A549 (cell line): ENCODE measurements at places on chromosomes 1 and 21.

GRCh38 chr1:235902677-235903542 lies 36.2 kb upstream of the LYST start:
- DNase-seq: peak; percentile 55

- no peak for DNase-seq
Measured at GRCh38 chr1:116945996-116946395, 36.3 kb downstream of the PTGFRN start.

DNA sequence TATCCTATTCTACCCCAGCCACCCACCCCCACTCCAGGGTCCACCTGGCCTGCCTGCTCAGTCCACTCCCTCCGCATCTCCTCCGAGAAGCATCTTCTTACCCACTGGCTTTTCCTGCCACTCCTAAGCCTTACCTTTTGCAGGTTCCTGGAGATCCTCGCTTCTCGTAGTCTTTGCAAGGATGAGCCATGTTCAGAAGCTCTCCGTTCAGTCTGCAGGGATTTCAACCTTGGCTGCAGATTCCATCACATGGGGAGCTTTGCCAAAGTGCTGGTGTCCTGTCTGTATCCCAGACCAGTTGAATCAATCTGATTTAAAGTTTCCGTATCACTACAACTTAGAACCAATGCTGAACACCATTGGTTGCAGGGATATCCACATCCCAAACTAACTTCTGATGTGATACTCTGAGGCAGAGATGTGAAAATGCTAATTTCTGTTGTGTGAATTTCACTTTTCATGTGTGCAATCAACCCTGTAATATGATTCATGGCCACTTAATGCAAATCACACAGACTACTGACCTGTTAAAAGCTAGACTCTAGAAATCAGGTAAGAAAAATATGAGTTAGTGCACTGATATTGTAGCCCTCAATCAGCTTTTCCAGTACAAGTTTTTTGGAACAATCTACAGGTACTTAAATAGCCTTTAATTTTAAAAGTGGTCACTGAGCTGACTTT lies 61.9 kb downstream of the CAPN2 start:
- no peak for DNase-seq

- no peak for DNase-seq
Measured at GRCh38 chr1:112061056-112061455, 71.6 kb upstream of the KCND3 start.

DNA sequence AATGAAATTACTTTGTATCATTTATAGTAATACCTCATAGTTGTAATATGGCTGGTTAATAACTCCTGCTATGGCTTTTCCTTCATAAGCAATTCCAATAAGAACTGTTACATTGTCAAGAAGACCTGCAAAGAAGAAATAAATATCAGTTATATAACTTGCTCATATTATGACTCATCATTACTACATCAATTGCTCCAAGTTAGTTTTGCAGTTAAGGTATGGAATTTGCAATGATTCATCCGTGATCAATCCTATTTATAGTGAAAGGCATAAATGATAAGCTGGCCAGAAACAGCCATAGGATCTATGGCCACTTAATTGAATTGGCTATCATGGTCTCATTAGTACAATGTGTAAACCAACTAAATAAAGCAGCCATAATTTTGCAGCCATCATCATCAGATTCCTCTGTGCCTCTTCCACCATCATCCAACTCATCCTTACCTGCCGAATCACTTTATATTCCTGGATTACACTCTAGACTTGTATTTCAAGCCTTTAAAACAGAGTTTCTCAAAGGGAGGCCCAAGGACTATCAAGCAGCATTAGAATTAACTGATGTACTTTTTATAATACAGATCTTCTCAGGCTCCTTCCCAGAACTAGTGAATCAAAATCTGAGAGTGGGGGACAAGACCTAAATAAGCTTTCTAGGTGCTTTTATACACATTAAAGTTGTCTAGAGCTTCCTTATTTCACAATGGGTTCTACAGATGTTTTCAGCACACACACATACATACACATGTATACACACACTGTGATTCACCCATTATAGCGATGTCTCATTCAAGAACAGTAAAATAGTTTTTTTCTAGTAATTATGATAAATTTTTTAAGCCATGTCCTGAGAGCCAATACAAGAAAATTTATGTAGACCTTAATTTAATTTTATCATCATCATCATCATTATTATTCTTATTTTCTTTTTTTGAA lies 21.2 kb upstream of the EPRS1 start:
- DNase-seq: no peak

- no peak for DNase-seq
Measured at GRCh38 chr21:42847051-42847707, 32.2 kb downstream of the WDR4 start.

GRCh38 chr1:214552174-214552608 lies 789 bp upstream of the PTPN14 start:
- DNase-seq: peak; percentile 59

DNA sequence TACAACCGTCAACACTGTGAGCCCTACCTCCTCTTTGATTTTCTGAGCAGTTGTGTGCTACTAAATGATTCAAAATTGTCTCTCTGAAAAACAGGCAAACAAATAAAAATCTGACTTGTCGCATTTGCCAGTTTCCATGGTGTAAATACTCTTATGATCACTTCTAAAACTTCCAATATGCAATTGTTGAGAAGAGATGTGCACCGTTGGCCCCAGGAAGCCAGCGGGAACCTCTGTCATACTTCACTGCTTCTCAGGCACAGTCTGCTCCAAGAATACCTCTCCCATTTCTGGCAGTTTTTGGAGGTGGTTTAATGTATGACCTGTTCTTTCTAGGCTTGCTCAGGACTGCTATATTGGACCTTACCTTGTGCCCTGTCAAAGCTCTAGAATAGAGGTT lies 196.0 kb upstream of the NCAM2 start:
- no peak for DNase-seq

GRCh38 chr1:101392552-101392951 lies 155.7 kb downstream of the S1PR1 start:
- DNase-seq: no peak

GRCh38 chr1:182485861-182486260 lies 35.9 kb downstream of the RGSL1 start:
- DNase-seq: no peak

DNA sequence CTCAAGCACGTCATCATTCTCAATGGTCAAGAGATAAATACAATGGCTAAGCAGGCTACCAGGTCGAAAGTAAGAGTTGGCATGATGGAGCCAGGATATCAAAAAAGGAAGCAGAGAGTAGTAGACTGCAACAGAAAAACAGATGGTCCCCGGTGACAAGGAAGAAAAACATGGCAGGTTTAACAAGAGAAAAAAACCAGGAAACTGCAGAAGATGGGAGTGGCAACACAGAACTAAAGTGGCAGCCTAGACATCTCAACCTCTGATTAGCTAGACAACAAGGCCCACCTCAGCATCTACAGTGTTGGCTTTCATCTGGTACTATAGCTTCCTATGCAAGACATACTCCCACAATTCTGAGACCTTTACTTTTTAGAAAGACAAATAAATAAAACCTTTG lies 3.1 kb downstream of the UBR4 start:
- no peak for DNase-seq

GRCh38 chr1:87957331-87957730 lies 628.7 kb downstream of the LMO4 start:
- no peak for DNase-seq

DNA sequence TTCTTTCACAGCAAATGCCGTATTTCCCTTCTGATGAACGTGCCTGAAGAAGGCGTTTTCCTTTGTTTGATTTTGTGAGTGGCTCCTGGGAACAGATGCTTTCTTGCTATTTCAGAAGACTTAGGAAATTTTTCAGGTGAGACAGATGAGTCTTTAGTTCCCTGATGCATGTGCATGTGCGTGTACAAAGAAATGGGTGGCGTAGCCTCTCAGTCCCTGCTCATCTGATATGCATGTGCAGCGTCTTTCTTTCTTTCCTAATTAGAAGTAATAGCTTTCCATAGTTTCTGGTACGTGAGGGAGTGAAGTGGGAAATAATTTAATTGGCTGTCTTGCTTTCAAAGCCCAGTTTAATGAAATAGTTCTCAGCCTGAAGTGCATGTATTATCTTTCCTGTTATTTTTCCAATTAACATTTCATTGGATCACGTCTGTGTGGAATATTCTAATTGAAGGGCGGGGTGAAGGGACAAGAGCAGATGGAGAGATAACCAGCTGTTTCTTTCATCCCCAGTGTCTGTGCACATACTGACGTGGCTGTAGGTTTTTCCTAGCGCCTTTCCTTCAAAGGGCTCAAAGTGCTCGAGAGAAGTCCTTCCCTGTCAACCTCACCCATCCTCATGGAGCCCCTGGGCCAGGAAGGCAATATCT lies 104.3 kb downstream of the FAM78B start:
- DNase-seq: no peak

- peak; percentile 75 for DNase-seq
Measured at GRCh38 chr1:45583666-45584350, at the start of gene NASP. Gene NASP, plus strand, starts transcription at chr1:45584041. Its CDS starts 106 bp downstream, at chr1:45584147.

- DNase-seq: no peak
Measured at GRCh38 chr1:116763116-116763786, 9.0 kb downstream of the CD2 start.

DNA sequence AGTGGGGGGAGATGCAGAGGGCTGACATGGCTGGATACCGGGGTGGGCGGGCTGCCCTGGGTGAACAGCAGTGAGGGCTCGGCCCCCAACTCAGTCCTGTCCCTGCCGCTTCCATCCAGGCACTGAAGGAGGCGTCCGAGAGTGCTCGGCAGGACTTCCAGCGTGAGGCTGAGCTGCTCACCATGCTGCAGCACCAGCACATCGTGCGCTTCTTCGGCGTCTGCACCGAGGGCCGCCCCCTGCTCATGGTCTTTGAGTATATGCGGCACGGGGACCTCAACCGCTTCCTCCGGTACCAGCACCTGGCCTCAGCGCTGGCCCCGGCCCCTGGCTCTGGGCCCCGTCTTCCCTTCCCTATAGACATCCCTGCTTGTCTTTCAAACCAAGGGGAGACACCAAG lies 15.6 kb downstream of the NTRK1 start:
- no peak for DNase-seq

DNA sequence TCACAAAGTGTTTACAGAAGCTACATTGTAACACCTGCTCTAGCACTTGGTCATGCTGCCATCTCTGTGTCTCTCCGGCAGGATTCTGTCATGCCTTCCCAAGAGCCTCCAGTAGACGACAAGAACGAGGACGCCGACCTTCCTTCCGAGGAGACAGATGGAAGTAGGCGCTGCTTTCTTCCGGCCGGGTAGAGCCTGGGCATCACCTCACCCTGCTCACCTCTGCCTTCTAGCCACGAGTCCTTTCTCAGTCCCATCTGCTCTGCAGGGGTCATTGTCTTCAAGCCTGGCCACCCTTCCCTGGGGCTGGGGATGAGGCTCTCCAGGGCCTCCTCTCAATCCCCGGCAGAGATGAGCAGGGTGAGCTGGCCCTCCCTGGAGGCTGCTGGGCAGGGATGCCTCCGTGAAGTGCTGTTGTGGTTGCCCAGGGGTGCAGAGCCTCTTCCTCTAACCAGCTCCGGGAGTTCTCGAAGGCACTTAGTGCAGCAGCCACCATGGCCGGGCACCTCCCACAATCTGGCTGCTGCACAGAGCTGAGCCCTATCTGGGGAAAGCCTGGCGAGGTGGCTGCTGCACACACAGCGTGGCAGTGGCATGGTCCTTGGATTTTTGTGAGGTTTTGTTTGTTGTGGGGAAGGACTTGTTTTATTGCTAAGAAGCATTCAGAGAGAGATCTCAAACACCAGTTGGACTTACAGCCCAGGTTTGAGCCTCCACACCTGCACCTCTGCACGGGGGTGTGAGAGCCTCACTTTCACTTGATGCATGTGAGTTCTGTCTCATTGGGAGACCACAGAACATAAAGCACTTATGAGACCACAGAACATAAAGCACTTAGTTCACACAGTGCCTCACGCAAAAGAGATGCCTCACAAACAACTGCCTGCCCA lies 48.4 kb downstream of the FAAP20 start:
- no peak for DNase-seq

GRCh38 chr1:2529784-2530512 lies at the start of gene HES5:
Gene HES5, minus strand, starts transcription at chr1:2530263. Its CDS starts 99 bp downstream, at chr1:2530164.
- DNase-seq: no peak

GRCh38 chr1:181630398-181630797 lies 147.1 kb downstream of the CACNA1E start:
- no peak for DNase-seq
